ENCODE measurements at places on chromosomes 11 and 22. TPM values are rescaled to one million over a fixed set of nuclear protein-coding genes. Genes with fewer than 3 reads are reported as not detected.

The OR52H1 gene
- 0.45 TPM for total RNA-seq

The PNPLA5 gene
- total RNA-seq: not detected

The IGLL1 gene
- total RNA-seq: not detected

The CECR2 gene
- 8.0 TPM for total RNA-seq

The ABTB2 gene
- total RNA-seq: 2.4 TPM

The CRYAB gene
- total RNA-seq: 41.5 TPM

The RAB3IL1 gene
- 13.3 TPM for total RNA-seq

The KLHL35 gene
- total RNA-seq: 2.1 TPM

The GRM5 gene
- total RNA-seq: 0.08 TPM

The SAMM50 gene
- 23.3 TPM for total RNA-seq

The CATSPER1 gene
- total RNA-seq: 2.6 TPM

The NXPE1 gene
- total RNA-seq: not detected

The DCDC1 gene
- total RNA-seq: 1.8 TPM

The SNX19 gene
- 58.1 TPM for total RNA-seq

The APLNR gene
- 21.9 TPM for total RNA-seq

The ACCS gene
- total RNA-seq: 29.3 TPM

The SEPTIN3 gene
- 2.0 TPM for total RNA-seq

The DDTL gene
- total RNA-seq: not detected

The SFI1 gene
- total RNA-seq: 39.6 TPM

The FZD4 gene
- total RNA-seq: 23.5 TPM

The VSIG10L2 gene
- 0.21 TPM for total RNA-seq

The TCN2 gene
- 48.0 TPM for total RNA-seq

The SAA4 gene
- not detected for total RNA-seq

The OR8D4 gene
- total RNA-seq: not detected

The CREB3L1 gene
- 40.5 TPM for total RNA-seq

The HTR3B gene
- not detected for total RNA-seq

The CCDC81 gene
- 0.58 TPM for total RNA-seq

The SCGB1A1 gene
- 3.5 TPM for total RNA-seq

The JAML gene
- 20.4 TPM for total RNA-seq

The GAB2 gene
- total RNA-seq: 43.8 TPM

The STARD10 gene
- total RNA-seq: 83.8 TPM

The GPR83 gene
- total RNA-seq: not detected

The CARD16 gene
- 56.3 TPM for total RNA-seq

The SHISAL1 gene
- 0.79 TPM for total RNA-seq

The VPREB1 gene
- not detected for total RNA-seq

The OR2AT4 gene
- not detected for total RNA-seq

The FAM168A gene
- total RNA-seq: 28.2 TPM

The PATE2 gene
- not detected for total RNA-seq

The STK33 gene
- total RNA-seq: 16.9 TPM

The UPK3A gene
- not detected for total RNA-seq

The BARX2 gene
- total RNA-seq: 0.24 TPM

The SCGB1C1 gene
- total RNA-seq: not detected

The TMEM25 gene
- 33.2 TPM for total RNA-seq

The ARCN1 gene
- total RNA-seq: 163 TPM
